ENCODE measurements at places on chromosomes 2 and 18.

- DNase-seq = no peak
Measured at GRCh38 chr18:36752929-36753865, 75.6 kb downstream of the TPGS2 start.

DNA sequence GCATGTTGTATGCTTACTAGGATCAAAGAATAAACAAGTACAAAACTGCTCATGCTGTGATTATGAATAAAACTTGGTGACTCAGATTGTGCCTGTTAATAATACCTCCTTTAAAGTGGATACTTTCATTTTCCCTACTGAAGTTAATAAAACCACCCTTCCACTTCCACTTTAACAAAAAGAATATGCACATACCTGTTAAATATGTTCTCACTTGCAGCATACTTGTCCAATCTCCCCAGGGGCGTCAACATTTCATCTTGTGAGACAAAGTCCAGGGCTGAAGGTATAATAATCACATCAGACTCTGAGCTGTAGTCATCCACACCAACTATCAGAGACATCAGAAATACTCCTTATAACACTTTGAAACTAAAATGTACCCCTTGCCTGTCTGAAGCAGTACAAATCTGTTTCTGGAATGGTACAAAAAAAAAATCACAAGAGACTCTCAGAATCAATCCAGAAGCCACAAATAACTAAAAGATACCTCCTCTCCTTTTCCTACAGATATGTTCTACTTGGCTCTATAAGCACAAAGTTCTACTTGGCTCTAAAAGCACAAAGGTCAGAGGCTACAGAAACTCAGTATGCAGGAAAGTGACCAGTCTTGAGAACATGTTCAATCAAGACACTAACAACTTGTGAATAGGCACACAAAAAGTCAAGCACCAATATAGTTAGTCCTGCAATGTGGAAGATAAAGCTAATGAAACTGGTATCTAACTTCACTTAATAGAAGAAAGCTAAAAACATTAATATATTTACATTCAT lies 19.3 kb downstream of the PPP4R1 start:
- DNase-seq = no peak

- no peak for DNase-seq
Measured at GRCh38 chr2:217402761-217403383, 543.0 kb upstream of the TNP1 start.

DNA sequence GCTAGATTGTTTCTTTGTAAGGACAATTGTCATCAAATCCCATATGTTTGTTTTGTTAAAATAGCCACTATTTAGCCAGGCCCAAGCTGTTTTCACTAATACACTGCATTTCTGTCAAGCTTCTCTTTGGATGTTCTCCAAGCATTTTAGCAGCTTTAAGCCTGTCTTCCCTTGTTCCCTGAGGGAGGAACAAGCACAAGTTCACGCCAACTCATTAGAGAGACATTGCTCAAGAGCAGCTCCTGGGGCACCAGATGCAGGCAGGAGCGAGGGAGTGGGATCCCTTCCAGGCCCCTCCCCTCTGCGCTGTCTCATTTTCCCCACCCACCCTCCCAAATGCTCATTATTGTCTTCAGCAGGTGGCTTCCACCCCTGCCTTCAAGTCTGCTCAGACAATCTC lies 32.6 kb upstream of the PPP3R1 start:
- DNase-seq = no peak

DNA sequence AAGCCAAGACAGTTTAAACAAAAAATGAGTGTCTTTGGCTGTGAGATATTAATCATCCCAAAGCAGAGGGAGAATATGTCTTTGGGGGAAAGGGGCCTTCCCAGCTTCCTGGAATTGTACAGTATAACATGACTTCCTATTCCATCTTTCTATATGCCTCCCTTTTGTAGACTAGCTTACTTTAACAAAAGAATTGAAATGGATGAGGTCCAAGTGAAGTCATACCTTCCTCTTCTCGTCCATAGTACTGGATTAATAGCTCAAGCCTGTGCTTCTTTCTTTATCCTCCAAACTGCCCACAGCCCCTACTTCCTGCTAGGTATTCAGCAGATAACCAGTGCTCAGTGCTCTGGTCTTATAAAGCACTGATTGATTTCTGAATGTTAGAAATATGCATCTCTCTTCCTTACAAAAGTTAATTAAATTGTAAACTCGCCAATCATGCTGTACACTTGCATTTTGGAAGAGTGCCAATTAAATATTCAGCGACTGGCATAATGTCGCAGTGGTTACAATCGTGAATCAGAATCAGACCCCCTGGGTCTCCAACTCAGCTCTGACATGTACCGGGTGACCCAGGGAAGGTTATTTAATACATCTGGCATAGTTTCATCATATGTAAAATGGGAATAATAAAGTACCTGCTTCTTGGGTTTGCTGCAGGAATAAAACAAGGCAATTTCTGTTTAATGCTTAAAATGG lies 325.1 kb downstream of the RND3 start:
- no peak for DNase-seq

- DNase-seq = no peak
Measured at GRCh38 chr18:3679241-3679640, 229.3 kb downstream of the TGIF1 start.

GRCh38 chr2:73033766-73034381 lies 37.6 kb downstream of the SFXN5 start:
- DNase-seq = no peak

DNA sequence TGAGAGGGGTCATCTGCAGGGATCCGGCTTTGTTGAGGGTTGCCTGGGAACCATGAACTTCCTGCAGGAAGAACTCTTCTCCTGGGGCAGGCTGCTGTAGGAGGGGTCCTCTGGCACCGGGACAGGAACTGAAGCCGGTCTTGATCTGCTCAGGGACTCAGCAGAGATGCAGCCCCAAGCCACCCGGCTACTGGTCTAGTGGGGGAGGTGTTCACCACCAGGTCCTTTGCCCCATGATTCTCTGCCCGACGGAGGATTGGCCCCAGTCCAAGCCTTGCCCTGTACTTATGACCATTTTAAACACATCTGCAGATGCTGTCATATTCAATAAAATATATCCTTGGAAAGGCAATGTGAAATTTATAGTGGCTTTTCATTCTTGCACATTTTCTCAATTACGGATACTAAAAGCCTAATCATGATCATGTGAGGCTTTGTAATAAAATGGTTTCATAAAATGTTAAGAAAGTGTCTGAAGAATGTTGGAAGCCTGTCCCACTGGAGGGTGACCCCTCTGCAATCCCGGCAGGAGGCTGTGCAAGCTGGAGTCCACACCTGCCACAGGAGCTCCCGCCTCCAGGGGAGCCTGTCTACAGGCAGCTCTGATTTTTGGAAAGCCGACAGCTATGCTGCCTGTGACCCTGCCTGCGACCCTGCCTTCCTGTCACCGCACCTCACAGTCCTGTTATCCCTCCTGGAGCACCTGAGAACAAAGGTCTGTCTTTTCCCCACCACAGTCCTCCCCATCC lies 98.8 kb upstream of the TAF1B start:
- DNase-seq = no peak

- no peak for DNase-seq
Measured at GRCh38 chr2:239609607-239610310, 208.9 kb upstream of the HDAC4 start.

DNA sequence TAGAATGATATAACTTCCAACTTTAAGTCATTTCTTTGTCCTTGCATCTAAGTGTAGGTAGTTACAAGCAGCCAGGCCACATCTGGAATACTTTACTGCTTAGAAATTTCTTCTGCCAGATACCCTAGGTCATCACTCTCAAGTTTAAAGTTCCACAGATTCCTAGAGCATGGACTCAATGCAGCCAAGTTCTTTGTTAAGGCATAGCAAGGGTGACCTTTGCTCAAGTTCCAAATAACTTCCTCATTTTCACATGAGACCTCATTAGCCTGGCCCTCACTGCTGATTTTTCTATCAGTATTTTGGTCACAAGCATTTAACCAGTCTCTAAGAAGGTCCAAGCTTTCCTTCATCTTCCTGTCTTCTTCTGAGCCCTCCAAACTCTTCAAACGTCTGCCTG lies 7.8 kb upstream of the UGT1A9 start:
- no peak for DNase-seq

GRCh38 chr2:122070241-122070731 lies 314.8 kb downstream of the TSN start:
- DNase-seq = no peak

DNA sequence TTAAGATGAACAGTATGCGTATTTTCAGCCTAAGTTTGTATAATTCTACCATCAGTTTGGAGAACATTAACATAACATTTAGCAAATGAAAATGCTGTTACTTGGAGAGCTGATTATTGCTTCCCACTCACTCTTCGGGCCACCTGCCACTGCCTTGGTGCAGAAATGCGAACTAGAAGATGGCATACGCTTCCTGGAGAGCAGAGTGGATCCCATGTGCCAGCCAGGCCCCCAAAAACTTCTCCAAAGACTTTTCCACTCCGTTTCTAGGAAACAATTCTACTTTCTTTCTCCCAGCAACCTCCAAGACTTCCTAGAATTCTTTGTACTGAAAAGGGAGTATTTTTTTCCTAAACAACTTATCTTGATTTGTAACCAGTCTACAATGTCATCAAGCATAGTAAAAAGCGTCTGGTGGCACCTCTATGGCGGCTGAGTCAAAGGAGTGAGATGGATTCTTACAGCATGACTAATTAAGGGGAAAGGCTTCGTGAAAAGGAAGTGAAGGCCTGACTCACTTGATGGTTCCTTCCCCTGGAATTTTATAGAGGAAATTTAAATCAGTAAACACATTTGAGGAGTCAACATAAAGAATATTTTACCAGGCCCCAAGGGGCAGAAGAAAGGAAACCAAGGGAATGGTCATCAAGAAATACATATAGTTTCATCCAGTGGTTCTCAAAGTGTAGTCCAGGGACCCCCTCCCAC lies 36.6 kb downstream of the FEZ2 start:
- no peak for DNase-seq

- DNase-seq = no peak
Measured at GRCh38 chr2:99336804-99337112, 431 bp upstream of the EIF5B start.

GRCh38 chr18:28514699-28515098 lies 337.8 kb upstream of the CDH2 start:
- no peak for DNase-seq

DNA sequence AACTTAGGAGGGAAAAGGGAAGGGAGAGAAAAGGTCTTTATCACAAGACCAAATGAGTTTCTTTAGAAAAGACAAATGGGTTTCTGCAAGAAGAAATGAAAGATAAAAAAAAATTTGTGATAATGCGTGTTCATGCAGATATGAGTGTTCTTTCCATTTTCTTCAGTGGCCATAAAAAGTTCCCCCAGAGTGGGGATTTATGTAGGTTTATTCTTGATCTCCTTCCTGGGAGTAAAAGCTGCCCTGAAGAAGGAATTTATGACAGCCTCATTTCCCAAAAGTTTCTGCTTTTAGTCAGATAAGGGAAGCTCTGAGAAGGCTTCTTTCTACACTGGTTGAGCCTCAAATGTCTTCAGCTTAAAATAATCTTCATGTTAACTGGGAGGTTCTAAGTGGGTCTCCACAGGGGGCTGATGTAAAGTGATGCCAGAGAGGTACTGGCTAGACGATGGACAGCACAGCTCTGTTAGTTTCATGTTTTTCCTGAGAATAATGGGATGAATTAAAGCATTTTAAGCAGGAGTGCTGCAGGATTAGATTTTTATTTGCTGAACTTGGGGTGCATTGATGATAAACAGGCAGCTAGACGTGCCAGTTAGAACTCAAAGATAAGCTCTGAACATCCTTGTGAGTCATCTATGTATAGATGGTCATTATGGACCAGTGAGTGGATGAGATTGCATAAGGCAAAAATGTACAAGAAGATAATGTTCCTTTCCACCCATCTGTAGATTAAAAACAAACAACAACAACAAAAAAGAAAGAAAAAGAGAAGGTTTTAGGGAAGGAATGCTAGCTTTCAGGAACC lies 99.4 kb upstream of the MSH2 start:
- DNase-seq = no peak

GRCh38 chr2:100733391-100734187 lies 86.3 kb upstream of the NPAS2 start:
- no peak for DNase-seq

GRCh38 chr2:218516614-218517013 lies 51.5 kb downstream of the USP37 start:
- no peak for DNase-seq

DNA sequence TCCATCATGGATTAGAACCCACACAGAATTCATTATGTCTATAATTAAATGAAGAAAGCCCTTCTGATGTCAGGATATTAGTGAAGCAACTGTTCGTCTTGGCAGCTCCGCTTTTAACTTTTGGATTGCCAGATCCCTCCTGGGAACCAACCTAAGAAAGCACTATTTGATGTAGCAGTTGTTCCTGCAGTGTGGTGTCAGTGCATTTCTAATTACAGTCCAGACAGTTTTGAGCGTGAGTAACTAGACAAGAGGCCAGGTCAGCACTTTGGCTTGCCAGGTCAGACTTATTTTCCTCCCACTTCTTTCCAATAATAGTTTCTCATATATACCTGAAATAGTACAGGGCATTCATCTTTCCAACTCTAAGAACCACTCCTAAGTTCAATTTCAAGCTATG lies 13.8 kb downstream of the NRXN1 start:
- no peak for DNase-seq

- no peak for DNase-seq
Measured at GRCh38 chr2:240856151-240856980, 12.3 kb upstream of the AGXT start.

GRCh38 chr18:22485808-22486244 lies 68.1 kb upstream of the CTAGE1 start:
- no peak for DNase-seq

DNA sequence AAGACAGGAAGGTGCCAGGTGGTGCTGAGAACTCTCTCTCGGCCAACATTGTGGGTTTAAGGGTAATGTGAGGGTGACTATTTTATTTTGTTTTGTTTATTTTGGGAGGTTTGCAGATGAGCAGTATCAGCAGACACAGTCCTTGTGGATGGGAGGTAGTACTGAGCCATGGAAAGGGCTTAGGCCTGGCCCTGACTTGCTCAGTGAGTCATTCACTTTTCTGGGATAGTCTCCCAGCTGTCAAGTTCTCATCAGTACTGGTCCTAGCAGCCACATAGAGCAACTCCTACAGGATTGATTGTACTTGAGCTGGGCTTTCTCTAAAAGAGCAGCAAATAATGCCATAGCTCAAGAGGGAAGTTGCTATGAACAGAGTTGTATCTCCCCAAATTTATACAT lies 175.2 kb downstream of the LOXHD1 start:
- DNase-seq = no peak

GRCh38 chr18:1571206-1571605 lies 666.5 kb downstream of the ADCYAP1 start:
- DNase-seq = no peak

DNA sequence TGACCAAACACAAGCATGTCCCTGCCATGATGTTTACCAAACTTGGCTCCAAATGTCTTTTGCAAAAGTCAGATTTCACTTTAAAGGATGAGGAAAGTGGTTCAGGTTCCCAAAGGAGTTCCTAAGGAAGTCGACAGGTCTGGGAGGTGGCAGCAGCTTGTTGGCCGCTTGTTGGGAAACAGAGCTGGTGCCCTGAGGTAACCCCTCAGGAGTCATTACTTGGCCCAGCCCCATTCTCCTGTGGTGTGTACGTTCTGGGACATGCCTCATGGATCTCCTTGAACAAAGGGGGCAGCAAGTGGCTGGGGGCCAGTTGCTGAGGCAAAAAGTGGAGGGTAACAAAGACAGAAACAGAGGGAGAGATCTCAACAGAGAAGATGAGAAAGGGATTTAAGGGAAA lies 10.9 kb downstream of the TMBIM1 start:
- DNase-seq = no peak

Measured in stimulated activated CD4-positive, alpha-beta T cell treated with anti-CD3 and anti-CD28 coated beads, Interleukin-2, amount 100 ng/mL, for 24 hours (primary cell).